HCT116 (cell line): ENCODE measurements at places on chromosomes 11 and 22. TPM values are rescaled to one million over a fixed set of nuclear protein-coding genes. Genes with fewer than 3 reads are reported as not detected.
A peak's percentile ranks its signal among the peaks of the same experiment; 100 is the strongest.

- no peak overlapping the region for H3K27ac ChIP-seq
- DNase-seq, result no peak
- H3K4me1 ChIP-seq, result peaks cover 15% of the 10 kb centered on the region
- no peaks in the 10 kb centered on the region for H3K27me3 ChIP-seq
Observed at GRCh38 chr11:111680486-111681175, 78.4 kb downstream of the SIK2 start.

GRCh38 chr11:13062115-13062514 is 53.0 kb downstream of the RASSF10 start:
- no peak overlapping the region for H3K4me3 ChIP-seq
- DNase-seq, result no peak
- no peaks in the 10 kb centered on the region for H3K4me1 ChIP-seq
- H3K27me3 ChIP-seq, result no peaks in the 10 kb centered on the region
- H3K36me3 ChIP-seq, result no peaks in the 10 kb centered on the region
- H3K27ac ChIP-seq, result no peak overlapping the region

DNA sequence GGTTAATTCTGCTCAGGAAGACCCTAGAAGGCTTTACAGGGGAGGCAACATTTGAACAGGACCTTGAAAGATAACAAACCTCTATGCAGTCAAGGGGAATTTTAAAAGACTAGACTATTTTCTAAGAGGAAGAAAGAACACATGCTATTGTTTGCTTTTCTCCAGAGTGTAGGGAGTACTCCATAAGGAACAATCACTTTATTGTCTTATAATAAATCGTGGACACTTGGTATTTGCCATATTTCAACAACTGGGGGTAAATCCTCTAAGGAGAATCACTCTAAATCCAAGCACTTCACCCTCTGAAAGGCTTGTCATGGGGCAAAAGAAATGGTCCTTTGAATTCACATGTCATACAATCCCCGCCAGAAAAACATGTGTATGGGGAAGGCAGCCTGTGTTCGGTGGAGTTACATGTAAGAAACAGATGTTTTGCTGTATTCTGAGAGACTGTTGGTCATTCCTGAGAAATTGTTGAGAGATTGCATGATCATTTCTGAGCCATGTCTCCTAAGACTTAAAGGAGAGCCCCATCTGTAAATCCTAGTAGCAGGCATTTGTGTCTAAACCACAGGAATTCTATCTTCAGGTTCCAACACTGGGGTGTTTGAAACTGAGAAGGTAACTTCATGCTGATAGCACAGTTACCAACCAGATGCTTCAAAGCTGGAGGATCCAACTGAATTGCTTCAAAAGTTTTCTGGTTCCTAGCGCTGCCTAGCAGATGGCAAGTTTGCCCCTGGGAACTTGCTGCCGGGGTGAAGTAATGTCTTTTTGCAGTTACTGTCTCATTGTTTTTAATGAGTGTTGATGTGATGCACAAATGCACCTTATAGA is 66.8 kb downstream of the FZD4 start:
- no peak overlapping the region for H3K4me3 ChIP-seq
- no peaks in the 10 kb centered on the region for H3K27me3 ChIP-seq
- H3K4me1 ChIP-seq, result no peaks in the 10 kb centered on the region

PIK3IP1 gene
- total RNA-seq, result 1.6 TPM

DNA sequence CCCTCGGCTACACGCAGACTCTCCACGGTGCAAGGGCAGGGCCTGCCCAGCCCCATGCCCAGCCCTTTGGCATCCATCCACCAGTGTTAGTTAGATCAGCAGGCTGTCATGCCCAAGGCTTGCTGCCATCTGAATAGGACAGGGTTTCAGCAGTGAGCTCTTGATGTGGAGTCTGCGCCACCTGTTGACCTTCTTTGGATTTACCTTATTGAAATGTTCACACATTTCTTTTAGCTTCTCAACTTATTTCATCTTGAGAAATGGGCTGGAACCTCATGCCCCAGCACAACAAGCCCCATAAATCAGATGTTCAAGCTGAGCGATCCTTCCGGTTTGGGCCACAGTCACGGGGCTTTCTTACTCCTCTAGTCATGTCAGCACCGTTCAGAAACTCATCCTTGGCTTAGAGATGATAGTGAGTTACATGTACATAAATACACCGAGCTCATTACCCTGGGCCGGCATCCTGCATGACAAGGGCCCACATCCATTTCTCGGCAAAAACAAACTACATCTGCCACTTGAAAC is 61.7 kb downstream of the PARVB start:
- H3K27ac ChIP-seq, result no peak overlapping the region
- no peaks in the 10 kb centered on the region for H3K36me3 ChIP-seq
- H3K27me3 ChIP-seq, result no peaks in the 10 kb centered on the region
- no peaks in the 10 kb centered on the region; the same call in 1 of the 2 replicates for H3K4me1 ChIP-seq
- DNase-seq, result peak; percentile 52

MS4A3 gene
- not detected for total RNA-seq

DNA sequence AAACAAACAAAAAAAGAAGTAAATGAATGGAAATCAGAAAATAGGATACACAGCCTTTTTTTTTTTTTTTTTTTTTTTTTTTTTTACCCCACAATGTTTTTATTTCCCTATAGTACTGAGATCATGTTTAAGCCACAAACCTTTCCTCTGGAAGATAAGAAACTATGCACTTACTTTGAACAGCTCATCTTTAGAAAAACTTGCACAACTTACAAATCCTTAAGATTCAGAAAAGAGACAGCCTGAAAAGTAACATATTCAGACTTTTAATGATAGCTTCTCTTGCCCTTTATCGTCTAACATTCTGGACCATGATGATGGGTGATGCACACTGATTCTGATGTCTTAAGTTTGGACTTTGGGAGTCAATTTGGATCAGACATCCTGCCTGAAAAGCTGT is 80.3 kb downstream of the TNRC6B start:
- DNase-seq, result no peak
- no peaks in the 10 kb centered on the region for H3K36me3 ChIP-seq
- no peaks in the 10 kb centered on the region for H3K27me3 ChIP-seq
- H3K4me1 ChIP-seq, result peaks cover 18% of the 10 kb centered on the region
- no peak overlapping the region for H3K4me3 ChIP-seq

GRCh38 chr22:30347255-30347892 is 9.3 kb downstream of the SF3A1 start:
- no peaks in the 10 kb centered on the region for H3K27me3 ChIP-seq
- no peak overlapping the region for H3K4me3 ChIP-seq
- no peak for DNase-seq
- H3K4me1 ChIP-seq, result no peaks in the 10 kb centered on the region
- peaks cover 79% of the 10 kb centered on the region for H3K36me3 ChIP-seq
- H3K27ac ChIP-seq, result no peak overlapping the region

ASCC2 gene
- 68.6 TPM for total RNA-seq

DNA sequence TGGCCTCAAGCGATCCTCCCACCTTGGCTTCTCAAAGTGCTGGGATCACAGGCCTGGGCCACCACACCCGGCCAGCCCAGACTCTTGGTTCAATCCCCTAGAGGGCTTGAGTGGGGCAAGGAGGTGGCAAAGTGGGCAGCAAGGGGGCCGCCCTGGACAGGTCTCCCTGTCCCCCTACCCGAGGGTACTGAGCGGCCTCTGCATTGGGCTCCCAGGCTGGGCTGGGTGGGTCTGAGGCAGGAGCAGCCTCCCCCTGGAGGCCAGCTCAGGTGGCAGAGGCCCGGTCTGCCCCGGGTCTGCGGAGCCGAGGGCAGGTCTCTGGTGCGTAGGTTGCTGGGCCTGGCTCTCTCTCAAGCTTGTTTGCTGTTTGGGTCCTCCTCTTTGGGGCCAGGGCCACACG is 22.4 kb upstream of the CCDC188 start:
- DNase-seq, result no peak
- H3K4me3 ChIP-seq, result no peak overlapping the region
- no peaks in the 10 kb centered on the region; the same call in 1 of the 2 replicates for H3K4me1 ChIP-seq

DNA sequence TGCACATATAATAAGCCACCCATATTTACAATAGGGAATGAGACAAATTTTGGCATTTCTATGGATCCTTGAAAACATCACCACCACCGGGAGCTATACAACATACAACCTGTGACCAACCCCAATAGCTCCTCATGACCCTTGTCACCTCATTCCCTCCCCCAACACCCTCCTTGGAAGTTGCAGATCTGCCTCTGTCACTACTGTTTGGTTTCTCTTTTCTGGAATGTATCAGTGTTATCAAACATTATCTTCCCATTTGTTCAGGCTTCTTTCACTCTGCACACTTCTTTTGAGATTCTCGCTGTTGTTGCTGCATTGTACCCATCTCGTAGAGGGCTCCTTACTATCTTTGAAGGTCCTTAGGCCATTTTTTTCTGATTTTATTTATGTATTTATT is 75.6 kb downstream of the ZNF280B start:
- no peaks in the 10 kb centered on the region for H3K4me1 ChIP-seq
- no peaks in the 10 kb centered on the region for H3K36me3 ChIP-seq
- DNase-seq, result no peak
- no peak overlapping the region for H3K4me3 ChIP-seq
- H3K27me3 ChIP-seq, result peaks cover 11% of the 10 kb centered on the region

DNA sequence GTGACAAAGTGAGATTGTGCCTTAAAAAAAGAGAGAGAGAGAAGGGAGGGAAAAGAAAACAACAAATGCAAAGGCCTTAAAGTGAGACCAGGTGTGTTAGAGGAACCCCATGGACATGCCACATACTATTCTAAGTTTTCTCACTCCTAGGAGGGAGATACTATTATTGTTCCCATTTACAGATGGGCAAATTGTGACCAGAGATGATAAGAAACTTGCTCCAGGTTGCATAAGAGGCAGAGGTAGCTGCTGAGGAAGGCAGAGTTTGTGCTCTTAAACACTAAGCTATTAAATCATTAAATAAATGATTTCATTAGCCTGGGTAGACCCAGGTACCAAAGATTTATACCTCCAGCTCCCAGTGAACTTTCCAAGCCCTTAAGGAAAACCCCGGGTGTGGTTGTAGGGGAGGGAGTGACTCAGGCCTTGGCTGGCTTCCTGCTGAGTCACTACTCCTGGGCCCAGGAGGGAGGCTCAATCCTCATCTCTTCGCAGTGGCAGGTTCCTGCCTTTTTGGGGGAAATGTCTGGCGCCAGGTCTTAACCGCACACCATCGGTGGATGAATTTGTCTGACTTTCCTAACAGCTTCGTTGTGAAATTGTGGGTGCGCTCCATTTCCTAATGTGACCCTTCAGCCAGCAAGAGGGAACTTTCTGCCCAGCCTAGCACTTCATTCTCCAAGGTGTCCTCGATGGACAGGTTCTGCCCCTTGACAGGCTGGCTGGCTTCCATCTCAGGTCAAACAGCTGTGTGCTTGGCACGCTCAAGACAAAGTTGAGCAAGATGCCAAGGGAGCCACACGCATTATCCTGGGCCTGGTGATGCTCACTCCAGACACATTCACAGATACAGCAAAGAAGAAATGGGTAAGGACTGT is 33.4 kb upstream of the PTPRJ start:
- DNase-seq, result peak; percentile 84
- peaks cover 33% of the 10 kb centered on the region for H3K4me1 ChIP-seq
- no peak overlapping the region for H3K4me3 ChIP-seq
- no peaks in the 10 kb centered on the region for H3K36me3 ChIP-seq
- peak overlapping the region; percentile 72 for H3K27ac ChIP-seq
- H3K27me3 ChIP-seq, result no peaks in the 10 kb centered on the region

- no peaks in the 10 kb centered on the region for H3K27me3 ChIP-seq
- H3K4me3 ChIP-seq, result no peak overlapping the region
- no peak overlapping the region for H3K27ac ChIP-seq
- H3K36me3 ChIP-seq, result no peaks in the 10 kb centered on the region
- no peak for DNase-seq
Observed at GRCh38 chr11:32658639-32659406, 75.2 kb downstream of the EIF3M start.

OR11H1 gene
- not detected for total RNA-seq

CNGA4 gene
- total RNA-seq, result 0.27 TPM

DNA sequence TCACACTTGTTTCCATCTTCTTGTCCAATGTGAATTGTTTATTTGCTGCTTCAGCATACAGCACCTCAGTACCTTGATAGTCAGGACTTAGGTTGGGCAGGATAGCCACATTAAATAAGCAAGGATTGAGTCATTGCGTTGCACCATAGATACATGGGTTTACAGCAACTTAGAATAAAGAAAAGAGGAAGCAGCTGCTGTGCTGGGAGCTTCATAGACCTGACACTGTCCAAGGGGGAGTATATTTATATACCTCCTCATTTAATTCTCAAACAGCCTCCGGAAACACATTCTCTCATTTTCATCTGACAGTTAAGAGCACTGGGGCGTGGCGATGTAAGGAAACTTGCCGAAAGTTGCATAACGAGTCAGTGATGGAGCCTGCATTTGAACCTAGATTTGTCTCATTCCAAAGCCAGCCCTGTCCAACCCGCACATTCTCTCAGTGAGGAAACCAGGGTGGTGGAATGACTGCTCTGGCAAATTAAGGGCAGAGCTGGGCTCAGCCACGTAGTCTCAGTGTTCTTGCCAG is 42.2 kb downstream of the UBASH3B start:
- DNase-seq, result no peak
- H3K27me3 ChIP-seq, result no peaks in the 10 kb centered on the region
- H3K27ac ChIP-seq, result no peak overlapping the region
- H3K4me3 ChIP-seq, result no peak overlapping the region
- H3K4me1 ChIP-seq, result no peaks in the 10 kb centered on the region

DNA sequence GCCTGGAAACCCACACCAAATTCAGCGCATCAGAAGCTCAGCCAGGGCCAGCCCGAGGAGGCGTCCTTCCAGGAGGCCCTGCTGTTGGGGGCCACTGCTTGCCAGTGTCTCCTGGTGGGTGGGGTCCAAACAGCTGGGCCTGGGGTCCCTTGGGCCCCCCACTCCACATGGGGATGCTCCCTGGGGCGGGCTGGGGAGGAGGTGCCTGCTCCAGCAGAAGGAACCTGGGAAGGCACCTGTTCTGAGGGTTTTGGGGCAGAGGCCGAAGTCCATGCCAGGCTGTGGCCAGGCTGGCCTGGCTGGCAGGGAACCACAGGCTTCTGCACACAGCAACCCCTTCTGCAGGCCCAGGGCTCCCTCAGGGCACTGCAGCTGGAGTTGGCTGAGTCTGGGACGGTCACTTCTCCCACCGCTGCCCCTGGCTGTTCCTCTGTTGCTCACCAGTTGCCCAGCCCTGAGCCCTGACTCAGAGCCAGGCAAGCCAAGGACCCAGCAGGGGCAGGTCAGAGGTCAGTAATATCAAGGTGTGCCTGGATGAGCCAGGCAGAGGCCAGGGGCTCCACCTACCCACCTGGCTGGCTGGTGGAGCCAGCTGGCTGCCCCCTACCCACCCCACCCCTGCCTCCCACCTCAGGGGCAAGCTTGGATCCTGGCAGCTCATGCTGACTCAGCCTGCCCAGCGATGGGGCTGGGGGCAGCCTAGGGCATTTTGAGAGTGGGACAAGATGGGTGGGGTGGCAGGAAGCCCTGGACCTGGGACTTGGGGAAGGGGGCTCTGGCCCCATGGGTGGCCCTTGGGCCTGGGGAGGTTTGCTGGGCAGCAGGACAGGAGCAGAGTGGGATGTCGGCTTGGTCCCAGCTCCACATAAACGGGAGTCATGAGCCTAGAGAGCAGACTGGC is 12.0 kb upstream of the PHLDA2 start:
- H3K36me3 ChIP-seq, result peaks cover 20% of the 10 kb centered on the region; the same call in 1 of the 2 replicates
- no peaks in the 10 kb centered on the region for H3K27me3 ChIP-seq
- H3K4me3 ChIP-seq, result no peak overlapping the region
- H3K4me1 ChIP-seq, result peaks cover 22% of the 10 kb centered on the region
- no peak for DNase-seq
- H3K27ac ChIP-seq, result peak overlapping the region; percentile 75

- H3K4me1 ChIP-seq, result peaks cover 10% of the 10 kb centered on the region
- no peak for DNase-seq
- no peaks in the 10 kb centered on the region for H3K27me3 ChIP-seq
- no peak overlapping the region for H3K27ac ChIP-seq
Observed at GRCh38 chr22:35484651-35485556, 55.7 kb upstream of the RASD2 start.

GRCh38 chr11:8263109-8263768 is 439 bp downstream of the LMO1 start:
- H3K27me3 ChIP-seq, result no peaks in the 10 kb centered on the region
- no peak overlapping the region for H3K4me3 ChIP-seq
- no peaks in the 10 kb centered on the region for H3K36me3 ChIP-seq
- no peak overlapping the region for H3K27ac ChIP-seq
- no peak for DNase-seq

TSGA10IP gene
- total RNA-seq, result not detected
